ENCODE measurements at places on chromosomes 6 and 20. TPM values are rescaled to one million over a fixed set of nuclear protein-coding genes. Genes with fewer than 3 reads are reported as not detected.
A peak's percentile ranks its signal among the peaks of the same experiment; 100 is the strongest.

The ANKRD6 gene
- total RNA-seq, result 21.6 TPM

GRCh38 chr20:40868551-40869217, 159.9 kb upstream of the TOP1 start:
- no peak for DNase-seq

GRCh38 chr6:131551902-131552301, 21.1 kb upstream of the ARG1 start:
- no peak for DNase-seq

GRCh38 chr20:37392441-37393195, 46.7 kb downstream of the SRC start:
- DNase-seq, result no peak

The TGM2 gene
- 20.7 TPM for total RNA-seq

- DNase-seq, result no peak
These were observed 48.4 kb downstream of the ZFAND3 start for GRCh38 chr6:37867756-37868446.

- no peak for DNase-seq
These were observed 244.4 kb downstream of the FOXA2 start for GRCh38 chr20:22339946-22340345.

The ZNF391 gene
- total RNA-seq, result 6.1 TPM

The WFDC10B gene
- not detected for total RNA-seq

The KAT14 gene
- total RNA-seq, result 12.6 TPM

GRCh38 chr6:34745277-34746103, 11.8 kb upstream of the SNRPC start:
- DNase-seq, result no peak

- DNase-seq, result no peak
These were observed 13.5 kb downstream of the NINL start for GRCh38 chr20:25571817-25572216.

DNA sequence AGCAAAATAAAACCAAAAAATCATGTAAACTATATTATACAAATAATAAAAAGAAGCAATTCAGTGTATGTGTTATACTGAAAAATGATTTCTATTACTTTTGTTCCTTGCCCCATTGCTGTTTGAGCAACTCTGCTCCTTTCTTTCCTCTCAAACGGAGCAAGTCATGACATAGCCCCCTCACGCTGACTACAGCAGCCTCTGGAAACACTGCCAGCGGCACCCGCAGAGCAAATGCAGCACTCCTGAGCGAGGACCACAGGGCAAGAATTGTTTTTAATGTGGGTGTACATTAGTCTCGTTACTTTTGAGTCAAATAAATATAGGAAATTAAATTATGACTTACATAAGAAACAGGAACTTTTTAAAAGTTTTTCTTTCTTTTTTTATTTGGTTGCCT, 350.1 kb upstream of the HSF2 start:
- no peak for DNase-seq

DNA sequence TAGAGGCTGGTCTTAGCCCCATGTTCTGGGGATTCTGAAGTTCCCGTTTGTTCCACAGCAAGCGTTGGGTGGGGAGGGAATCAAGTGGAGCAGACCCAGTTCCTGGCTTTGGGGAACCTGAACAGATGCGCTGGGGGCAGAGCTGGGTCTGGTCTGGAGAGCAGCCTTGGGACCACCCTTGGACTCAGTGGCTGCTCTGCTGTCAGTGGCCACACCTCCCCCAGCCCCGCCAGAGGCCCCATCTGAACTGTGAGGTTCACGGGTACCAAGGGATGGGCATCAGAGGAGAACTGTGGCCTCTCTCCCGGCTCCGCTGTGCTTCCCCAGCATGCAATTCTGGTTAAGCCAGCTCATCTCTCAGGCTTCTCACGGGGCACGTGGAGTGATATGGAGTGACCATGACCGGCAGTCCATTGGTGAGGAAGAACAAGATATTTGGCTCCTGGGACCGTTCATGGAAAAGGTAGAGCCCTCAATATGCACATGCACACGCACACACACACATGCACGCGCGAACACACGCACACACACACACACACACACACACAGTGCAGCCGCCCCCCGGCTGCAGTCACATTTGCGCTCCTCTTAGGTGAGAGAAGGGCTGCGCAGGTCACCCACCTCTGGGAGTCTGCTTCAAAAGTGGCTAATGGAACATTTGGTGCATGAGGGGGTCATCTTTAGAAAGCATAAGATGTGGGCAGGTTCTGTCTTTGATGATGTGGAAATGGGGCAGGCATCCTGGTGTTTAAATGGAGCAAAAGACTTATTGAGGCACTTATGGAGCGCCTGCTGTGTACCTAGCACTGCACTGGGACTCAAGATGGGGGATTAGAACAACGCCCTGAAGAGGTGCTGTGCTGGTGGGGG, 6.0 kb downstream of the DLGAP4 start:
- peak; percentile 48 for DNase-seq

- no peak for DNase-seq
These were observed 1063.9 kb upstream of the CITED2 start for GRCh38 chr6:140438346-140438735.

The BMP2 gene
- total RNA-seq, result 2.9 TPM

- no peak for DNase-seq
These were observed 90.4 kb downstream of the DLL1 start for GRCh38 chr6:170200458-170200891.

GRCh38 chr20:40657526-40657925, 31.5 kb downstream of the MAFB start:
- DNase-seq, result no peak

The PAK5 gene
- 0.14 TPM for total RNA-seq

DNA sequence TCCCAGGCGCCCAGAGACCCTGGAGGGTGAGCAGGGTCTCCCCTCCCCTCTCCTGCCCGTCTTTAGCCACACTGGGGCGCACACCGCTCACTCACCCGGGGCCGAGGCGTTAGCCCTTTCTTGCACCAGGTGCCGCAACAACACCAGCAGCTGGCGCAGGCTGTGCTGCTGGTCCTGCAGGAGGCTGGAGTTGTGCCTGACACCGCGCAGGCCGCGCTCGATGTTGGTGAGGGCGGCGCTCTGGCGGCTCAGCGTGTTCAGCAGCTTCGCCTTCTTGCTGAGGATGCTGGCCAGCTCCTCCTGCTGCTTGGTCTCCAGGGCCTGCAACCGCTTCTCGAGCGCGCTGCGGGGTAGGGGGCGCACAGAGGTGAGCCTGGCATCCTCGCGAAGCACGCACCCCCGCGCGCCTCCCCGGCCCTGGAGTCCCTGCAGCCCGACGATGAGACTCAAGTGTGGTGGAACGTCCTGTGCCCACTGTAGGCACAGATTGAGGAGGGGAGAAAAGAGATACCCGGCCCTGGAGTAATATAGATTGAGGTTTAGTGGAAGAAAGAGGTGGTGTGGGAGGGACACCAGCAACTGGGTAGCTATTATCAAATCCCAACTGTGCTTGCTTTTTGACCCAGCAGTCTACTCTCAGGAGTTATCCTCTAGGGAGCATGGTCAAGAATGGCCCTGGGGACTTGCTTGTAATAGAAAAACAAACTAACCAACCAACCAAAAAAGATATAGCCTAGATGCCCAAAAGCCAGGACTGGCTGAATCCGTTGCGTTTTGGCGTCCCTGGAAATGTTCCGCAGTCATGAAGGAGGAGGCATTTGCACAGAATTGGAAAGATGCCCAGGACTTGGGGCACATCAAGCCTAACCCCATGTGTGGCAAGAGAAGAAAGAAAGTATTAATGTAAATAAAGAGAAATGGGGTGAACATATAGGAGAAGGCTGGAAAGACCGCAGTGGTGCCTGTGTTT, 30.9 kb downstream of the ANGPT4 start:
- no peak for DNase-seq

DNA sequence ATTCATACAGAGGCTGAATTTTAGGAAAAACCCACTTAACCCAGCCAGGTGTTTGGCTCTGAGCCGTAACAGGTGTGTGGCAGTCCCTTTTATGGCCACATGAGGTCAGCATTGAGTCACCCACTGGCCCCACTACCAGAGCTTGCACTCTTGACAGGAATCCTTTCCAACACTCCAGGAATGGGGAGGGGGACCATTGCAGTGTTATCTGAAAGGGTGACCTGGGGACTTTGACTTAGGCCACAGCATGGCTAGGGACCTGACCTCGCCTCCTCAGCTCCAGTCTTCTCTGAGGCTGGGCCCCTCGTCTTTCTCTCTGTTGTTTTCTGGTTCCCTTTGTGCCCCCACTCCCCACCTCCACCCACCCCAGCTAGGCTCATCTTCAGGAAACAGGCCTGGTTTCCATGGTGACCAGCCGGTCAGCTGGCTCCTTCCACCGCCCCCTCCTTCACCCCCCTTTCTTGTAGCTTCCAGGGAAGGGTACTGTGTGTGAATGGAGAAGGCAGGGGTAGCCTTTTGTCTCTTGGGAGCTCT, 2.1 kb upstream of the TMEM151B start:
- no peak for DNase-seq

GRCh38 chr6:4460586-4461475, 315.4 kb upstream of the CDYL start:
- peak; percentile 96 for DNase-seq

The NRN1 gene
- total RNA-seq, result 10.7 TPM

- no peak for DNase-seq
These were observed 4.9 kb upstream of the HNF4A start for GRCh38 chr20:44350567-44350966.

DNA sequence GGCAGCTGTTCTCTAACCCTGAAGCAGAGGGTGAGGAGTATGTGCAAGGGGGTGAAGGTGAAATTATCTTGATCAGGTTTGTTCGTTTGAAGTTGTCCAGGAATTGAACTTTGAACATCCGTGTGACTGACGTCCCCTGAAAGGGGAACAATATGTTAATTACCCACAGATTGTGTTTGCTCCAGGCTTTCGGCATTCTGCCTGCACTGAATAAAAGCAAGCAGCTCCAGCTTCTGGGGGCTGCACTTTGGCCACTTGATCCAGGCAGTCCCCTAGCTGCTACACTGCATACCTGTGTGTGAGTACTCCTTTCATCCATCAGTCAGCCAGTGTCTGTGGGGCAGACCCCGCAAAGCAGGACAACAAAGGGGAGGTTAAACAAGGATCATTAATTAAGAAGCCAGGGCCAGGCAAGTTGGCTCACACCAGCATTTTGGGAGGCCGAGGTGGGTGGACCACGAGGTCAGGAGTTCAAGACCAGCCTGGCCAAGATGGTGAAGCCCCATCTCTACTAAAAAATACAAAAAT, 104.8 kb upstream of the BTN3A2 start:
- DNase-seq, result no peak

The GRIK2 gene
- total RNA-seq, result 8.9 TPM

GRCh38 chr6:5453546-5453945, 192.2 kb downstream of the FARS2 start:
- DNase-seq, result no peak

The RPS10 gene
- total RNA-seq, result 5,154 TPM

The MACROD2 gene
- 5.8 TPM for total RNA-seq

The CLPSL2 gene
- not detected for total RNA-seq

The LINC00237 gene
- not detected for total RNA-seq

DNA sequence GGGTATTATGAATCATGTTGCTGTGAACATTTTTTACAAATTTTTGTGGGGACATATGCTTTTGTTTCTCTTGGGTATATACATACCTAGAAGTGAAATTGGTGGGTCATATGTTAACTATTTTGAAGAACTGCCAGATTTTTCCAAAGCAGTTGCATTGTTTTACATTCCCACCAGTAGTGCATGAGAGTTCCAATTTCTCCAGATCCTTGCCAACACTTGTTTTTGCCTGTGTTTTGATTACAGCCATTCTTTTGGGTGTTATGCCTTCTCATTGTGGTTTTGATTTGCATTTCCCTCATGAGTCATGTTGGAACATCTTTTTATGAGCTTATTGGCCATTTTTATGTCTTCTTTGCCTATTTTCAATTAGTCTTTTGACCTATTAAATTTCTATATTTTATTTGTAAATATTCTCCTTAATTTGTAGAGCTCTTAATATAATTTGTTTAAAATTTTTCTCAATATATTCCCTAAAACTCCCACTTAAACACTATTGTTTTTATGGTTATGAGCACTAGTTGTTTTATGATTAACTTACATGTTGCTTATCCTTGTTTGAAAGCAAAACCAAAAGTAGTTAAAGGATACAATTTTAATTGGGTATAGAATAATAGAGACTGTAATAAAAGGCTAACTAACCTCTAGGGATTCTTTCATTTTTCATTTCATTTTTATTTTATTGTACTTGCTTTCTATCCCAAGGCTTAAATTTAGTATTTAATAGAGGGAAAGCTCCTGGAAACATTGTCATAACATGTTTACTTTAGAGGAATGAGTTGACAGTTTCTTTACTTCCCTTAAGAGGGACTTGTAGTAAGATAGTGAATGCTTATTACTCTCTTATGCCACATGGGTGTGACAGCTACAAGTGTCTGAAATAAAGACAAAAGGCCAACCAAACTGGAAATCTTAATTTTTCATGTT, 5.5 kb downstream of the UBR2 start:
- no peak for DNase-seq

The ZBTB12 gene
- total RNA-seq, result 0.83 TPM

GRCh38 chr20:57585466-57586213, 24.7 kb downstream of the PCK1 start:
- DNase-seq, result no peak

GRCh38 chr6:38051819-38052434, 232.4 kb downstream of the ZFAND3 start:
- no peak for DNase-seq

DNA sequence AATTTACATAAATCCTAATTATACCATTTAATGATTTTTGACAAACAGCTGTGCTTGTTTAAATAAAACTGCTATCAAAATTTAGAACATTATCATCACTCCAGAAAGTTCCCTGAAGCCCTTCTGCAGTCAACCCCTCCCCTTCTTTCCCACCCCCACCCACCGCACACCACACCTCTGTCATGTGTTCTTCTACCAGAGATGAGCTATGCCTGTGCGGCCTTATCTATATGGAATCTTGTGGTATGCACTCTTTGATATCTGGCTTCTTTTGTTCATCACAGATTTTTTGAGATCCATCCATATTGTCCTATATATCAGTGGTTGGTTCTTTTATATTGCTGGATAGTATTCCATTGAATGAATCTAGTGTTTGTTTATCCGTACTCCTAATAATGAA, 7.2 kb downstream of the MYLIP start:
- DNase-seq, result no peak
